Activated CD4-positive, alpha-beta T cell treated with anti-CD3 and anti-CD28 coated beads, Interleukin-2, amount 50 U/mL, for 24 hours (primary cell): ENCODE measurements at places on chromosomes 7 and 10.

GRCh38 chr10:9561821-9562505, 1455.7 kb upstream of the CELF2 start:
- no peak for DNase-seq

- DNase-seq = no peak
These were observed 102.5 kb downstream of the TRIL start for GRCh38 chr7:28855538-28856217.

DNA sequence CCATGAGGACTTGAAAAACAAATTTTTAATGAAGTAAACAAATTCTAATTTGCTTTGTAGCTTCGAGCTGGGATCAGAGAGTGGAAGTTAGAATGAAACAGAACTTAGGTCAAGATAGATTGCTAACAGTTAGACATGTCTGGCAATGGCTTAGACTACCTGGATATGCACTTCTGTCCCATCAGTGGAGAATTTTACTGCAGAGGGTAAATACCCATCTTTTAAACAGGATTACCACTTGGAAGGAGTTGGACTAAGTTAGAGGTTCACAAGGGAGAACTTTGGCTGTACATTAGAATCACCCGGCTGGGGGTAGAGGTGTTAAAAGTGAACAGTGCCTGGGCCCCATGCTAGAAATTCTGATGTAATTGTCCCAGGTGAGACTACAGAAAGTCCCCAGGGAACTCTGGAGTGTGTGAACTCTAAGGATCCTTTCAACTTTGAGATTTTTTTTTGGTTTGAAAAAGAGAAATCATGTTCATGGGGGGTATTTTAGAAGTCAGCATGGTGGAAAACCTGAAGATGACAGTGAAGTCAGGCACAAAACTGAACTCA, 35.5 kb downstream of the ENTPD1 start:
- no peak for DNase-seq

- no peak for DNase-seq
These were observed 26.7 kb downstream of the YWHAG start for GRCh38 chr7:76332078-76332477.

- no peak for DNase-seq
These were observed 45.0 kb downstream of the TNS3 start for GRCh38 chr7:47536661-47537611.

GRCh38 chr10:75263806-75264205, 28.0 kb upstream of the COMTD1 start:
- no peak for DNase-seq

GRCh38 chr10:57699944-57700343, 567.8 kb downstream of the IPMK start:
- no peak for DNase-seq
